ENCODE measurements at places on chromosomes 2 and 18.

DNA sequence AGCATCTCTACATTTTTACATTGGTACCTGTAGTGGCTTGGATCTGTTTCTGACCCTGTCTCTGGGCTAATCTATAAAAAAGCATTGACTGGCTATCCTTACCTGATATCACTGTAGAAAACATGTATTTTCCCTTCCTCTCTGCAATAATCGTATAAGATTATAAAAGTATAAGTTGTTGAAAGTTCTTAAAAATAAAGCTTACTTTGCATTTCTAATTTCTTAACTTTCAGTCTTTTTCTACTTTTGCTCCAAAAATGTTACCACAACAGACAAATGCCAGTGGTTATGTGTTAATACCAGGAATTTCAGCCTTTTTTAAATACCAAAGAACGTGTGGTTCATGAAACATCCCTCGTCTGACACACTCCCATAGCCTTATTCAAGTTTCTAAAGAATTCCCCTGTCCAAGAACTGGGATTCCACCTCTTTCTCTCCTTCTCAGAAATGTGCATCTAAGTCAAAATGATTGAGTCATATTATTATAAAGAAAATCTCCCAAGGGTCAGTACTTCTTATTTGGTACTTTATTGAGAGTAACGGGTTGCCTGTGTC is 28.5 kb upstream of the ACKR3 start:
- no peak for DNase-seq

- no peak for DNase-seq
These were observed 116.9 kb upstream of the TEX51 start for GRCh38 chr2:126781806-126782205.

DNA sequence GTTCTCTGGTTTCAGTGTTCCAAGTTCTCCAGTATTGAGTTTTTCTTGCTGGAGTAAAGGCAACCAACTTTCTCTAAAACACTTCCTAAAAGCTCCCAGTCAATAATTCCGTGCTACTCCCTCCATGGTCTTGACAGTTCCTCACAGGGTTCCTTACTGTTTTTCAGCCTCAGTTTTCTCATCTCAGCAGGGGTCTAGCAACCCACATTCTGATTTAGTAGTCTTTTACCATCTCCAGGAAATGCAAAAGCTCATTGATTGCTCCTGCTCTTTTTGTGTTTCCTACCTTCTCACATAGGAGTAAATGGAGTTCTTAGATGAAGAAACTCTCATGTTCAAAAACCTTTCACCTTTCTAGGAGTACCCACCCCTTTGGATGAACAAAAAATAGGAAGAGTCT is 978.8 kb upstream of the POU3F3 start:
- no peak for DNase-seq

DNA sequence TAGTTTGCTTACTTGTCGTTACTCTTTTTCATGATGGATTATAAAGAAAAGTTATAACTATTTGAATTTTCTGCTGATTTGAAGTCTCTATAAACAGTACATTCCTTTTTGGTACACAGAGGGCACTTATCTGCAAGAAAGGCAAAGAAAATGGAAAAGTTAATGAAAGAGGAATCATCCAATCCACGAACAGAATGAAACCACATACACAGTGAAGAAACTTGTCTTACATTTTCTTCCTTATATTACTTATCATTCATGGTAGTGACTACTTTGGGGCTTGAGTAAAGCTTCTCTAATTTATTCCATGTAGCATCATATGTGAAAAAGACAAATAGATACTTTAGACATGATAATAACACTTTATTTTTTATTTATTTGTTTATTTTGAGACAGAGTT is 14.8 kb upstream of the ACTR3 start:
- DNase-seq, result no peak

DNA sequence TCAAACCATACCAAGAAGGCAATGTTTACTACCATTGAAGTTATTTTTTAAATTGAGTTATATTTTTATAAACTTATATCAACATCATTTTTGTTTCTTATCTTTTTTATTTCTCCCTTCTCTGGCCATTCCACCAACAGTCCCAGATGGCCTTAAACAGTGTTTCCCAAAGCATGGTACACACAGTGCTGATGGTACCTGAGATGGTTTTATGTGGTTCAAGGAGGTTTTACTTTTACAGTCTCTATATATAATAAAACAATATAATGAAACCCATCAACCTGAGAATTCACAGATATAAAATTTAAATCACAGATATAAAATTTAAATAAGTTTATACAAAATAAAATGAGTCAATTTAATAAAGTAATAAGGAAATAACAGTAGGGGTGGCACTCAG is 65.1 kb upstream of the MSTN start:
- DNase-seq, result no peak

GRCh38 chr2:65557616-65558573 is 125.5 kb upstream of the SPRED2 start:
- DNase-seq, result no peak

- no peak for DNase-seq
These were observed 118.3 kb downstream of the SH3RF3 start for GRCh38 chr2:109247340-109247739.

- no peak for DNase-seq
These were observed 33.5 kb upstream of the SELENOI start for GRCh38 chr2:26312471-26312870.

- DNase-seq, result no peak
These were observed 13.7 kb upstream of the ECEL1 start for GRCh38 chr2:232501331-232501771.

GRCh38 chr18:34998661-34999060 is 42.6 kb upstream of the MAPRE2 start:
- no peak for DNase-seq

DNA sequence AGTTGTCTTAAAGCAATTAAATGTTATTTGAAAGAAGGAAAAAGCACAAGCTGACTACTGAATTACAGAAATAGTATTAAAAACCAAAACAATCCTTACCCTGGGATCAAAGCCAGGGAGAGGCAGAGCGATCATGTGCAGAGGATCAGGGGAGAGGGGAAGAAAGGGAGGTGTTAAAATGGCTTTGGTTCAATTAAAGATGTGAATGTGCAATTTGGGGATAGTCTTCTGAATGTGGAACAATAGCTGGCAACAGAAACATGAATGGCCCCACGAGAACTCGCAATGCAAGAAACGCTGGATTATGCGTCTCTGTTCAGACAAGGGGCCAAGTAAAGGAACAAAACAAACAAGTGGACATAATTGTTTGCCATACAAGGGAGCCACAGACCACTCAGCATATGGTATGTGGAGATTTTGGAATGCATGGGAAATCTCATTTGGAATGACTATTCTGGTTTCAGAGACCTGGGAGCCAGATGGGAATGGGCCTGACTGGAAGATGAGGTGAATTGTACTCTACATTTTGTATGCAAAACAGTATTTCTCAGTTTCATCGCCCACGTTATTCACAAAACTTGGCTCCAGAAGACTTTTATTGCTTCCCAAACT is 155.4 kb downstream of the SLC4A3 start:
- DNase-seq, result no peak

DNA sequence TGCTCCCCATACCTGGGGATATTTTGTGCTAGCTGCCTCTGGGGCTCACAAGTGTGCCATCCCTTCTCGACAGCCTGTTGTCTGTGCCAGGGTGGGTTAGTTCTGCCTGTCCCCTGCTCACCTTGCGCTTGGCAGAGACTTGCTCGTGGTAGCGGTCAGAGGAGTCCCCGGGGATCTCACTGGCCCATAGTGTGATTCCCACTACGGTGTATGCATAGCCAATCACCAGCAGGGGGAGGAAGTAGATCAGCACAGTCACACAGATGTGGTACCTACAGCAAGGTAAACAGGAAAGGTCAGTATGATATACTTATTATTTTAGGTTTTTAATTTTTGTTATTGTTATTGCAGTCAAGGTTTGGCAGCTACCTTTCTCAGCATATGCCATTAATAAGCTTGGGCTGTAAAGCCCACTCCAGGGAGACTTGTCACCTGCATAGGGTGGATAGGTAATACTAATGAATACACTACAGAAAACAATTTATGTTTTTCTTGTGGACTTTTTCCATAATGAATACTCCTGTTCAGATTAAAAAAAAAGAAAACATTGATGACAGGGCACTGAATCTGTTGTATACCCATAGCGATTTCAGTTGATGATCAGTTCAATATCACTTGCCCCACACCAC is 95.2 kb downstream of the POLE4 start:
- DNase-seq, result no peak

DNA sequence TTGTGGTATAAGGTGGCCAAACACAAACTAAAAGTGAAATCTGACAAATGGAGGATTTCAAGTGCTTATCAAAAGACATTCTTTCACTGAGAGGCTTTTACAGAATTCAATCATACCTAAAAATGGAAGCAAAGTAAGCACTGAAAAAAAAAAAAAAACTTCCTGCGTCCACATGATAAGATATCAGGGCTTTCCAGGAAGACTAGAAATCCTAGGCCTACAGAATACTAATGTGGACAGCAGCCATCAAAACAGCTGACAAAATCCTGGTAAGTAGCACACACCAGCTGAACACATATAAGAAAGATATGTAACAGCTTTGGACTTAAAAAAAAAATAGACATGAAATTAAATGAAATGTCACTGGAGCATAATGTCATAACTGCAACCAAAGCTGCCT is 178.2 kb downstream of the SUCLG1 start:
- no peak for DNase-seq

- no peak for DNase-seq
These were observed 344.6 kb upstream of the ACVR2A start for GRCh38 chr2:147500229-147500628.

- no peak for DNase-seq
These were observed 11.6 kb downstream of the GPD2 start for GRCh38 chr2:156447761-156448160.

GRCh38 chr2:145543856-145544255 is 1023.9 kb upstream of the ZEB2 start:
- DNase-seq, result no peak

- DNase-seq, result no peak
These were observed 35.5 kb downstream of the STAT1 start for GRCh38 chr2:190978389-190979053.

- no peak for DNase-seq
These were observed 177.9 kb downstream of the TPGS2 start for GRCh38 chr18:36650906-36651305.

GRCh38 chr2:238703053-238703415 is 144.9 kb upstream of the TWIST2 start:
- no peak for DNase-seq

DNA sequence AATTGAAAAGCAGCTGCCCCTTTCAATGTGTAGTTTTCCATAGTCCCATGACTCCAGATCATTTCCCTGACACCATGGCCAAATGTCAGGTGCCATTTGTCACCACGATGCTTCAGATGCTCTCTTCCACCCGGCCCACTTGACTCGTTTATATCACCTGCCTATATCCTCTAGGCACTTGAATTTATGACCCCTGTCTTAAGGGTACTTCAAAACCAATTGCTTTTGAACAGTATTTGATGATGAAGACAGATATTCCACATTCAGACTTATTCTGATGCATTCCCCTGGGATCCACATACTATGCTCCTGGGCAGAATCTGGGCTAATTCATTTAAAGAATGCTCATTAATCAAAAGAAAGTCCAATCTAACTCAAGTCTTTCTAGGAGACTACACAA is 16.9 kb upstream of the RHBDD1 start:
- DNase-seq, result no peak

DNA sequence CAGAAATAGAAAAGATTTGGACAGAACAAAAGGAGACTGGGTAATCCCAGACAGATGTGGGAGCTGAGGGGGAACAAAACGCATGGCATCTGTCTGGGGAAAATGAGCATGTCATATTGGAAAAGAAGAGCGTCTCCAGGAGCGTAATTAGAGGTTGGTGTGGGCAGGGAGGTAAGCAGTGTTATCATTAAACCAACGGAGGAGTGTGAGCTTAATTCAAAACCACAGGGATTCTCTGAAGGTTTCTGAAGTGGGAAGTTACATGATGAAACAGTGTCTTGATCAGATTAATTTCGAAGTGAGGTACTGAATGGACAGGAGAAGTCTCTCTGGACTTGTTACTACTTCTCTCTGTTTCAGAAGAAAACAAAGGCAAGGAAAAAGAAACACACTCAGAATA is 53.3 kb downstream of the DTNB start:
- DNase-seq, result no peak

- DNase-seq, result no peak
These were observed 420.3 kb upstream of the CHAC2 start for GRCh38 chr2:53347269-53347668.

GRCh38 chr2:168194784-168195522 is 52.4 kb downstream of the STK39 start:
- peak; percentile 37 for DNase-seq

DNA sequence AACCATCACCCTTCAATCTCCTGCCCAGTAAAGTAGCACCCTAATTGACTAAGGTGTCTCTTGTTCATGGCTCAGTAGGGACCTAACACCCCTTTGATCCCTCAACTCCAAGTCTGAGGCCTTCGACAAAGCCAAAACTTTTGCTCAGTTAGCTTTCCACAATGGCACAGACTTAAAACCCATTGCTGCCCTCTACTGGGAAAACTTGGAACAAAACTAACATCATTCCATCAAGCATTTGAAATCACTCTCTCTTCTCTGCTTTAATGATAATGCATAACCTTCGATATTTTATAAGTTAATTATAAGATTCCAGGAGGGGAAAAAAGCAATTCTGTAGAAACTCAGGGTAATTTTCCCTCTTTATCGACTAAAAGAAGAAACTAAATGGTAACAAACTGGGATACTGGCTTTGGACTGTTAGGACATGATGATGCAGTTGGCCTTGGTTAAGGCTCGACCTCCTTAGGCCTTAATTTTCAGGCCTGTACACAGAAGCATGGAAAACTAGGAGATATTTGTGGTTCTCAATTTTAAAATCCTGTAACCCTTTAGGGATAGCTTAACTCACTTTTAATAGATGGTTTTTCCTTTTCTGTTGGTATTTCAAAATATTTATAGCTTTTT is 127.8 kb downstream of the STK39 start:
- DNase-seq, result no peak

- no peak for DNase-seq
These were observed 989.5 kb downstream of the CBLN2 start for GRCh38 chr18:71554686-71555085.

DNA sequence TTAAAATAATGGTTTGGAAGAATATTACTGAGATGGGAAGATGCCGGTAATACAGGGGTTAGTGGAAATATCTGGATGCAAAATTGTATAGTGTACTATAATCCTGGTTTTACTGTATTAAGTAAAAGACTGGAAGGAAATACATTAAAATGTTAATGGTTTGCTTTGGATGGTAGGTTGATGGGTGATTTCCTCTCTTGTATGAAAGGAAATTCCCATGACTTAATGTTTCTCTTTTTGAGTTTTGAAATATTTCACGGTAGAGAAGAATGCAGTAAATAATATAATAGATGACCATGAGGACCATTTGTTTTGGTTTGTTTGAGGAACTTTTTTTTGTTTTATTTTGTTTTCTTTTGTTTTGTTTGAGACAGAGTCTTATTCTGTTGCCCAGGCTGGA is 8.2 kb downstream of the SPTBN1 start:
- DNase-seq, result no peak

- no peak for DNase-seq
These were observed 11.1 kb upstream of the MYL12A start for GRCh38 chr18:3236470-3236869.

- DNase-seq, result no peak
These were observed 262.0 kb downstream of the CAMKMT start for GRCh38 chr2:44623622-44624351.

- no peak for DNase-seq
These were observed 33.7 kb downstream of the SLC20A1 start for GRCh38 chr2:112679484-112679883.

- DNase-seq, result no peak
These were observed 48.8 kb downstream of the PTRHD1 start for GRCh38 chr2:24744356-24744755.

GRCh38 chr2:113231064-113231463 is 47.7 kb downstream of the PAX8 start:
- DNase-seq, result no peak
